ENCODE measurements at places on chromosomes 16 and 17. TPM values are rescaled to one million over a fixed set of nuclear protein-coding genes. Genes with fewer than 3 reads are reported as not detected.
A peak's percentile ranks its signal among the peaks of the same experiment; 100 is the strongest.

DNA sequence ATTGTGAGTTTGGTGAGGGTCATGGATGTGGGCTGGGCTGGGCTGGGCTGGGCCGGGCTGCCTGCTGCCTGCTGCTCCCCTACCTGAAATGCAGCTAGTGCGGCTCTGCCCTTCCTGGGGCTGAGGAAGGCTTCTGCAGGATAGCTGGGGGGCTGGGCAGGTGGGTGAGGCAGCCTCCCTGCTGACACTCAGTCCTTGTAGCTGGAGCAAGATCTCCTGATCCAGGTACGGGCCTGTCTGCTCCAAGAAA, 4.7 kb downstream of the RPL13 start:
- DNase-seq: no peak

- DNase-seq: peak; percentile 52
Observed at GRCh38 chr16:55389426-55390073, 65.5 kb downstream of the IRX6 start.

DNA sequence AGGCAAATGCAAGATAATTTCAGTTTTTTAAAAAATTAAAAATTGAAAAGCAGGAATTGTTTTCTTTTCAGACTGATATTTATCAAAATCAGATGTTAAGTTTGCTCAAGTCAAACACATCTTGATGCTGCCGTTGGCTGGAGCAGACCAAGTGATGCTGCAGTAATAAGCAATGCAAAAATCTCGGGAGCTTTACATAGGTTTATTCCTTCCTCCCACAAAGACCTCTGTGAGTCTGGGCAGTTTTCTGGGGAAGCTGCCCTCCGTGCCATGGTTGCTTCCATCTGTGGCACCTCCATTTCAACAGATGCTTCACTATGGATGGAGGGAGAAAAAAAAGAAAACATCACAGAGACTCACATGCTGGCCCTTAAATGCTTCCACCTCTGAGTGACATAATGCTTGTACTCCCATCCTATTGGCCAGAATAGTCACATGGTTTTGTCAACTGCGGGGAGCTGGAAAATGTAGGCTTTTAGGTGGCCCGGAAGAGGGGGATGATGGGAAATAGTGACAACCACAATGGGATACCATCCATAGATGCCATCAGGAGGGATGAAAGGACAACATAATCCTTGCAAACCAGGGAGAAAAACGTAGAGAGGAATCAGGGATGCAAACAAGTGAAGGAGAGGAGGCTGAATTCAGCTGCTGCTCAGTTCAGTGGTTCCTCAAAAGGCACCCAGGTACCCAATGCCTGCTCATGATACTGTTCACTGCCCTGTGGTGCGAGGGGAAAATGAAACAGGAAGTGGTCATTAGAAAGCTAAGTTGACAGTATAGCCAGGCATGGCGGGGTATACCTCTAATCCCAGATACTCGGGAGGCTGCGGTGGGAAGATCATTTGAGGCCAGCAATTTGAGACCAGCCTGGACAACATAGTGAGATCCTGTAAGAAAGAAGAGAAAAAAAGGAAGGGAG, 13.5 kb upstream of the ERCC4 start:
- DNase-seq: no peak

GRCh38 chr17:48770954-48771353, 42.4 kb upstream of the HOXB13 start:
- no peak for DNase-seq

- no peak for DNase-seq
Observed at GRCh38 chr17:40600486-40601046, 35.3 kb upstream of the CCR7 start.

- no peak for DNase-seq
Observed at GRCh38 chr17:42119301-42119700, 1.9 kb downstream of the KAT2A start.

GRCh38 chr17:69560987-69561441, 146.5 kb downstream of the MAP2K6 start:
- DNase-seq: no peak

DNA sequence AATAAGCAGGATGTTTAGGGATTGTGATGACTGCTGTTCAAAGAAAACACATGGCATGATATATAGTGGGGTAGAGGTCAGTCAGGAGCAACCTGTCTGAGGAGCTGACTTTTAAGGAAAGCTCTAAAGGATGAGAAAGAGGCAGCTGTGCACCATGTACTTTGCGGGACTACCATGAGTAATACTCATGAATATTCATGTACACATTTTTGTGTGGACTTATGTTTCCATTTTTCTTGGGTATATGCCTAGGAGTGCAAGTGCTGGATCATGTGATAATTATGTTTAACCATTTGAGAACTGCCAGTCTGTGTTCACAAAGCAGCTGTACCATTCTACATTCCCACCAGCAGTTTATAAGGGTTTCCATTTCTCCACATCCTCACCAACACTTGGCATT, 35.8 kb downstream of the BEAN1 start:
- DNase-seq: no peak

GRCh38 chr17:55237268-55237667, 27.5 kb upstream of the HLF start:
- DNase-seq: no peak

DNA sequence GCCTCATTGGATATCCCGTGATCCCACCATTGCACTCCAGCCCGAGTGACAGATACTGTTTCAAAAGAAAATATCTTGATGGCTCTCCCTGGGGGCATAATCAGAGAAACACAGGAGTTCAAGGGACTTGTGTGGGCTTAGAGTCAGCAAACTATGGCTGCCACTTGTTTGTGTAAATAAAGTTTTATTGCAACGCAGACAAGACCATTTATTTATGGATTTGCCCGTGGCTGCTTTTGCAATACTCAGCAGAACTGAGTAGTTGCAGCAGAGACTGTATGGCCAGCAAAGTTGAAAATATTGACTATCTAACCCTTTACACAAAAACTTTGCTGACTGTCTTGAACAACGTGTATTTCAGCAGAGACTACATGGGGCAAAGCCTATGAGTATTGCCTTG, 75.5 kb upstream of the GPRC5B start:
- no peak for DNase-seq

DNA sequence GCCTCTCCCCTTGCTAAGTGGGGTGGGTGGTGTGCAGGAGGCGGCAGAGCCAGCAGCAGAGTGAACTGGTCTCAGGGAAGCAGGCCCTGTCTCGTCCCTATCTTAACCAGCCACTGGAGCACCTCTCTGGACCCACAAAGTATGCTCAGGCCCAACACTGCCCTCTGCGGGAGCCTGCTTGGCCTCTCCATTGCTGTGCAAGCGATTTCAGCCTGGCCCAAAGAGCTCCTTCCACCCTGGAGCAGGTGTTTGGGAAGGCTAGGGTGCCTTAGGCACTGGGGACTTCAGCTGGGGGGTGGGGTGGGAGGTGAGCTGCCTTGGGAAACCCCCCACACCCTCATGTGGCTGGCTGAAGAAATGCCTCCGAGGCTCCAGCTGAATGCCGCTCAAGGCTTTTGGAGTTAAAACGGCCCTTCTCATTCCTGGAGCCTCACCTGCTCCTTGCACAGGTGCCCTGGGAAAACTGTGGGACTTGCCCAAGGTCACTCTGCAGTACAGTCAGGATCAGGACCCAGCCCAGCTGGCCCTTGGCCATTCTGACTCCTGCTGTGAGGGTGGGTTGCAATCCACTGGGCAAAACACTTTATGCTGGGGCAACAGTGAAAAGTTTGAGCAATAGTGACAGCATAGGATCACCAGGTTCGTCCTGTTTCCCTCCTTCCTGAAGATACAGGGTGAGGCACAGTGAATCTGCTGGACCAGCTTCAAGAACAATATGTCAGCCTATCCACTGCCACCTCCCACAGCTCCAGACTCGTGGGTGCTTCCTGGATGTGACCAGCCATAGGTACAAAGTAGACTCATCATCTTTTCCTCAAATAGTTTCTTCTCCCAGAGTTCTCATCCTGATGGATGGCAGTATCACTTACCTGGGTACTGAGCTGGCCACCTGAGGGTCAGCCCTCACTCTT, 5.9 kb upstream of the UBE2O start:
- DNase-seq: no peak

GRCh38 chr16:85880861-85881260, 18.1 kb upstream of the IRF8 start:
- no peak for DNase-seq

DNA sequence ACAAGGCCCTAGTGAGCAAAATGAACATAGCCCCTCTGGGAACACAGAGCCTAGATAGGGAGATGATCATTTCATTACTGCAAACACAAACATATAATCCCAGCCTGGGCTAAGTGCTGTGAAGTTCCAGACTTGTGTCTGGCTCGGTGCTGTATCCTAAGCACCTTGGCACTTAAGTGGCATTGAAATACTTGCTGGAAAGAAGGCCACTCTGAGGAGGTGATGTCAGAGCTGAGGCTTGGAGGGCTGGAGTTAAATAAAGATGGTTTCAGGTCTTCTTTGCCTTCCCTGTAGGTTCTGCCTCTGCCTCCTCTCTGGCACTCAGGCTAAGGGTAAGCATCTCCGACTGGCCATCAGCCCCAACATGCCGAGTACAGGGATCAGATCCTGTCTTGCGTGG, 2.4 kb upstream of the CACNA1G start:
- DNase-seq: no peak

DNA sequence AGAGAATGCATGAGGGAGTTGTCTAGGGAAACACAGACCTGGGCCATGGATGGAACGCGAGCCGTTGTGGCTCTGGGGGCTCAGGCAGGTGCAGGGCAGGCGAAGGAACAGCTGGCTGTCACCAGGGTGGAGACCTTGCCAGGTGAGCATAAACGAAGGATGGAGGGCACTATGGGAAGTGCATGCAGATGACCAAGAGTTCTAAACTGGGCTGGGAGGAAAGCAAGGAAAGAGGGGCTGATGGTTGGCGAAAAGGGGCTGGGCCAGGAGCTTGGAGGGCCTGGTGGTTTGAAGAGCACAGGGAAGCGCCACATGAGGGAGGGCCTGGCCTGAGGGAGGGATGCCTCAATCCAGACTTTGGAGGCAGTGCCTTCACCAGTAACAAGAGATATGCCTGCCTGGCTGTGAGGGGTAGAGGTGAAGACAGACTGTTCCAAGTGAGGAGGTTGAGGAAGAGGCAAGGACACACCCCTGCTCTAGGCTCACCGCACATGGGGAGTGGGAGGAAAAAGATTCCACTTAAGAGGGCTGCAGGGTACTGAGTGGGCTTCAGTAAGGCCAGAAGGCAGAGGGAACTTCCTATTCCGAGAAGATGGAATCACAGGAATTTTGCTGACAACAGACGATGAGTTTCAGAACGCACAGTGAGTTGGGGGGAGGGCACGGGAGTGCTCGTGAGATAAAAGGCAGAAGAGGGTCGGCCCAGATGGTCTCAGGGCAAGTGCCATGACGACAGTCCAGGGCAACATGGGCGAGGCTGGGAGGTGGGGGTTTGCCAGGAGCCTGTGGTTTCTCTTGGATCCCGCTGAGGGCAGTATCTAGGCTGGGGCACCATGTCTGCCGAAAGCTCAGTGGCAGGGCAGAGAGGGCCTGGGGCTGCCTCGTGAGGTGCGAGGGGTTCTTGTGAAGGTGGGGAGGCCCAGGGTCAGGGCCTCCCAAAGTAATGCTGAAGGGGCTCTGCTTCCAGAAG, 20.6 kb downstream of the B9D1 start:
- DNase-seq: no peak

- DNase-seq: peak; percentile 93
Observed at GRCh38 chr17:2416010-2416734, 15.3 kb upstream of the MNT start.

DNA sequence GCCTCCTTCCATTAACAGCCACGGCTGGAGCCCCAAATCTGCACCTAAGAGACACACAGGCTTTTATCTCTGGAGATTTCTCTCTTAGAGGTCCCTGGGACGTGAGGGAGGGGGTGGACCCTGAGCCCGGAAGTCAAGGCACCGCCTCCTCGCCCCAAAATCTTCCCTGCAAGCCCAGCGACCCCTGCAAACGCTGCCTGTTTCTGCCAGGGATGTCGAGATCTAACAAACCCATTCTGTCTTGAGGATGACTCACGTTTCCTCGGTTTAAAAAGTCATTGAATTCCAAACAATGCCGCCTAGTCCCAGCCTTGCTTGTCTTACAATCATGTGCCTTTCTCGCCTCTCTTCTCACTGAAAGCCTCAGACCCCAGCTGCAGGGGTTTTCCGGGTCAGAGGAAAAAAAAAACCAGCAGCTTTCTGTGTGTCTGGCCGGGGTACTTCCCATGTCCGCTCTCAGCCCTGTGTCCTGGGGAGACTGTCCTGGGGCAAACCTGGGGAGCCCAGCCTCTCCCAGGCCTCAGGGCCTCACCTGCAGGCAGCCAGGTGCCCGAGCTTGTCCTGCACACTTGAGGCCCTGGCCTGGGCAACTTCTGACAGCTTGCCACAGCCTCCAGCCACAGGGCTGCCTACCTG, 15.4 kb downstream of the ARL2BP start:
- DNase-seq: peak; percentile 28

GRCh38 chr17:45835481-45835880, 9.2 kb upstream of the SPPL2C start:
- DNase-seq: no peak

GRCh38 chr17:40362696-40363110, 1.8 kb downstream of the GJD3 start:
- DNase-seq: peak; percentile 83

DNA sequence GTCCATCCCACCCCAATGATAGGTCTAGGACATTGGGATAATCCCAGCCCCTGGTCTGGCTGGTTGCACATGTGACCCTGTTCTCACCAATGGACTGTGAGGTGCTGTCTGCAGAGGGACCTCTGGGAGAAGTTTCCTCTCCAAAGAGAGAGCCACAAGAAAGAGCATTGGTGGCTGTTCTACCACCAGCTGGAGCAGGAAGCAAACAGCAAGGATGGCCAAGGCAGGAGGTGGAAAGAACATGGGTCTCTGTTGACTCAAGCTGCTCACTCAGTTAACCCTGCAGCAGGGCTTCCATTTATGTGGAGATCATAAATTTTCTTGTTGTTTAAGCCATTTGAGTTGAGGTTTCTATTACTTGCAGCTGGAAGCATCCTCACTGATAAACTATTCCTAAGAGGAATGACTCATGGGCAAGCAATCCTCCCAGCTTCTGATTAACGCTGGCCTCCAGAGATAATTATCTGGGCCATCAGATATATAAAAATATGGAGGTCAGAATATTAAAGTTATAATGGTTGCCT, 52.6 kb downstream of the CYB5B start:
- DNase-seq: no peak

DNA sequence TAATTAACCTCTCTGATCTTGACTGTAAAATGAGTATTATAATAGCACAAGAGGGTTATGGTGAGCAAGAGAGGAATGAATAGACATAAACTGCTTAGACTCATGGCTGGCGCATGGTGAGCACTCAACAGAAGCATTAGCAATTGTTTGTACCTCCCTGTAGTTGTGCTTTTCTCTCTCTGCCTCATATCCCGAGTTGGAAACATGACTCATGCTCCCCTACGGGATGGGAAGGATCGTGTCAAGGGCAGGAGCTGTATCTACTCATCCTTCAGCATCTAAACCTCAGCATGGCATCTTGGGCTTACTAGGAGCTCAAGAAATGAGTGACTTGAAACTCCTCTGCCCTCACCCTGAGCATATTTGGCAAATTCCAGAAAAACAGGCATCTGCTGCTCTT, 299.6 kb downstream of the MAP2K4 start:
- no peak for DNase-seq

PRPF8 gene
- 218 TPM for total RNA-seq

RAI1 gene
- total RNA-seq: 7.1 TPM

CBFA2T3 gene
- total RNA-seq: 7.1 TPM

CD300H gene
- total RNA-seq: not detected

ASPA gene
- 4.8 TPM for total RNA-seq

STH gene
- total RNA-seq: 2.0 TPM

ABCC1 gene
- 26.2 TPM for total RNA-seq

KCNG4 gene
- not detected for total RNA-seq

TEDC2 gene
- total RNA-seq: 0.61 TPM

CDC27 gene
- total RNA-seq: 75.2 TPM

PABPN1L gene
- not detected for total RNA-seq

CYB5B gene
- 50.1 TPM for total RNA-seq

MIEN1 gene
- total RNA-seq: 40.7 TPM

MYOCD gene
- total RNA-seq: 0.22 TPM

CD300LG gene
- total RNA-seq: 6.9 TPM

OTOP2 gene
- total RNA-seq: not detected
